ENCODE measurements at places on chromosomes 6 and 20.

- no peak for DNase-seq
Observed at GRCh38 chr6:42220807-42221206, 3.1 kb upstream of the MRPS10 start.

- DNase-seq: no peak
Observed at GRCh38 chr6:159978291-159979135, 9.6 kb downstream of the IGF2R start.

DNA sequence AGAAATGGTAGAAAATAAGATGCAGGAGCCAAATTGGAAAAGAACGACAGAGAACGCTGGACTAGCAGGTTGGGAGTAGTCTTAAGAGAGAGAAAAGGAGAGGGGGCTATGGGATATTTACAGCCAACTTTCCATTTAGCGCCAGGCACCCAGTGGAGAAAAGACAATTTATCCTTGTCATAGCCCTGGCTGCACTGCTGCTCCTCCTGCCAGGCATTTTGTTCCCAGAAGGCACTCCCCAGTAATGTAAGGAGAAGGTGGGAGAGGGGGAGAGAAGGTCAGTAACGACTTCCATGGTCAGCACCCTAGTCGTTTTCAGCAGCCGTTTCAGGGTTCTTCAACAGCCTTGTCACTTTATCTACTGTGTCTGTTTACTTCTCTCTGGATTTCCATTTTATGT lies 159.0 kb downstream of the TRMT11 start:
- no peak for DNase-seq

DNA sequence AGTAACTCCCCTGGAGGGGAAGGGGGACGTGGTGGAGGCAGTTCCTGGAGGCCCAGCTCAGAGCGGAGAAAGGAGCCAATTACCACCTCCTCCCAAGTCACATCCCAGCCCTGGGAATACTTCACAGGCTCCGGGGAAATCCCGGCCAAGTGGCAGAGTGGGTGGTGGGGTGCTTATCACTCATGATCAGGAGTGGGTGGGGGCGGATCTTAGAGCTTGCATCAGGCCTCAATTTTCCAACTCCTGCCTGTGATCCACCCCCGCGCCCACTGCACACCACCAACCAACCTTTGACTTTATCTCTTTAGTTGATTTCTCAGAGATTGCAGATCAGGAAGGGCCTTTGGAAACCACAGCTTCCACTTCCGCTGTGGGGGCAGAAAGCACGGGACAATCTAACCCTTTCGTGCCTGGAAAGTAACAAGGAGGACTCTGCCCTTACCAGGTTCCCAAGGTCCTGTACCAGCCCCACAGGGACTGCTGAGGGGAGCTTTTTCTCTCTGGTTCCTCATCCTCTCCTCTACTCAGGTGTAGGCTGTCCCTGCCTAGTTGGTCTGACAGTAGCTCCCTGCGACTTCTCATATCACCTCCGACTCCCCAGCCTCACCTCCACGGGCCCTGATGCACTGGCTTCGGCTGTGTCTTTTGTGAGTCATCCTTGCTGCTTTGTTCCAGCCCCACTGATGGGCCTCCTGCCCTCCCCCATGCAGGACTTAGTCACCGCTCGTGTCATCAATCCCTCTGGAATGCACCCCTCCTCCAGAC lies 24.9 kb upstream of the IER3 start:
- DNase-seq: peak; percentile 29

- DNase-seq: peak; percentile 22
Observed at GRCh38 chr20:54199721-54200176, 8.1 kb upstream of the PFDN4 start.

DNA sequence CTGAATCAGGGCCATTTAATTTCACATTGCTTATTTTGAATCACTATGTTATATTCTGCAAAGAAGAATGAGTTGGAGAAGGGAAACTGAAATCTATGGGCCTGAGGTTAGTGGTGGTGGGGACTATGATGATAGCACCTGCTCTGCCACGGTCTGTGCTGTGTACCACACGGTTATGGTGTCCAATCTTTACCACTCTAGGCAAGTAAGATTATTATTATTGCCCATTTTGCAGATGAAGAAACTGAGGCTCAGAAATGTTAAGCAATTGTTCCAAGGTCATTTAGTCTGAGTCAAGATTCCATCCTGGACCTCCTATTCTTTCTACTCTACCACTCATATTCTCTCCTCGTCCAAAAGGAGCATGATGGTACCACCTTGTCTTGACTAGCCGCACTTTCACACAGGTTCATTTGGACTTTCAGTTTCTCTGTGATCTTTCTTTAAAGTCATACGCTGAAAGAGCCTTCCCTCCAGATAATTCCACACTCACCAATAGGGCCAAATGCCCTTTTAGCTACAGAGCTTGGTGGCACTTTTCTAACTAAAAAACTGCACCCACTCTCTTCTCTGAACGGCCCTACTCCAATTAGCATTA lies 56.2 kb downstream of the GFOD1 start:
- no peak for DNase-seq

- DNase-seq: peak; percentile 33
Observed at GRCh38 chr6:36360241-36361054, 23.8 kb upstream of the BNIP5 start.

GRCh38 chr6:105204768-105205167 lies 25.0 kb upstream of the POPDC3 start:
- DNase-seq: no peak

GRCh38 chr6:56977192-56977591 lies 22.3 kb downstream of the BEND6 start:
- no peak for DNase-seq

- no peak for DNase-seq
Observed at GRCh38 chr6:106976270-106976669, 1.7 kb upstream of the CD24 start.

GRCh38 chr6:26660000-26660361 lies 435 bp upstream of the ZNF322 start:
- peak; percentile 1 for DNase-seq

DNA sequence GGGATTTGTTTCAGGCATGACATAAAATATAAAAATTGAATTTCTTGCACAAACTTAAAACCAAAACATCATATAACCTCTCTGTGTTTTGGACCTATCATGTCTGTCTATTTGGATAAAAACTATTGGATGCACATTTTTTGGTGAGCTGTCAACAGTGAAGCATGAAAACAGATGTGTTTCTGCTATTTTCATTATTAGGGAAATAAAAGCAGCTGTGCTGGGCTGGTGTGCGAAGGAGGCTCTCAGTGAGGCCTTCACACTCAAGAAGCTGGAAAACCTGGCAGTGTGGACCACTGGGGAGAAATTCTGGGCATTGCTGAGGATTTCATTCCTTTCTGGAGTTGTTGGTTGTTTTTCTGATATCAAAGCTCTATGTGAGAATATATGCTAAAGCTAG lies 395.3 kb downstream of the GJA1 start:
- DNase-seq: no peak

DNA sequence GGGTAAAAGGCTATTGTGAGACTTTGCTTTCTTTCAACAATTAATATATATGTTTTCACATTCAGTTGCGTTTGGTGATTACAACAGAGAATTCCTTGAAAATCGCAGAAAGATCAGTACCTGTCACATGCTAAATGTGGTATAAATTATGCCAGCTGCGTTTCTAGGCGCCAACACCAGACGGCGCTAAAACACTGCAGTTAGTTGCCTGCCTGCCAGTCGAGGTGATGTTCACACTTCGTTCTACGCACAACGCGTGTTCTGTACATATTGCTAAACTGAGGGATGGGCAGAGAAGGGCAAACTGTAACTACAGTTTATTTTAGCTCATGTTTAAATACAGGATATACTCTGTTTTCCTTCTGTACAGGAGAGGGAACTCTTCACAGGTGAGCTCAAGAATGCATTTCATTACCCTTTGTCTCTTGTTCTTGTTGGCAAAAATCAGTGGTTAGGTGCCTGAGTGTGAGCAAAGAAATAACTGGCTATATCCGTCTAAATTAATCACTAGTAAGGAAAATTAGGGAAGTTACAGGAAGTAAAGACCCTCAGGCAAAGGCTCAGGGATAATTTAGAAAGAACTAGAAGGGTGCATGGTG lies 100.1 kb upstream of the RGS17 start:
- DNase-seq: no peak

GRCh38 chr6:10559522-10560152 lies 38.5 kb downstream of the GCNT2 start:
- DNase-seq: no peak

GRCh38 chr6:4170297-4170696 lies 34.9 kb upstream of the ECI2 start:
- no peak for DNase-seq

DNA sequence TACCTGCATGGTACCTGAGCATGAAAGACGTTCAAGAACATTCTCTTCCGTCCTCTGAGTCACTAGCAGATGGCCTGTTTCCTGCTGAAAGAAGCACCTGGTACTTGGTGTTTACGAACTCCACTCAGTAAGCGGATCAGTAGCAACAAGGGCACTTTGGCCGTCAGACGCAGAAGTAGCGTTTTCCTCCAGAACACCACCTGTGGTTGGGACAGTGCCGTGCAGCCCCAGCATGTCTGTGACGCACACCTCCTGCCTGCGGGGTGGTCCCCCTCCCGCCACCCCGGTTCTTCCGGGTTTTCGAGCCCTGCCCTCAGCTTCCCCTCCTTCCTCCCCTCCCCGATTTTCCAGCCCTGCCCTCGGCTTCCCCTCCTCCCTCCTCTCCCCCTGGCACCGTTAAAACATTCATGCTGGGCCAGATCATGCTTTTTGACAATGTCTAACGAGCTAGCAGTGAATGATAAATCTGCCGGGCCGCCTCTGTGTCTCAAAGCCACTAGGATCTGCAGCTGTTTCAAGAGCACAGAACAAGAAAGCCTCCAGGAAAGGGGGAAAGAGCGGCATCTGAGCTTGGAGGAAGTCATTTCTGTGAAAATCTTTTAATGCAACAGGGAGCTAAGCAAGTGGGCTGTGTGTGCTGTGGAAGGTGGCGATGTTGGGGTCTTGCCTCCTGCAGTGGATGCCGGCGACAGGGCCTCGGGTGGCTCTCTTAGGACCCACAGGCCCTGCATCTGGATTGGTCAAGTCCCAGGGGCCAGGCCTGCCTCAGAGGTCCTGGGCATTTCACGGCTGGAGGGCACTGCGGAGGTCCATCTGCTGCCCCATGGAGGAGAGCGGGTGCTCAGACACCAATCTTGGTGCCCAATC lies 207.9 kb downstream of the ERMARD start:
- DNase-seq: no peak

DNA sequence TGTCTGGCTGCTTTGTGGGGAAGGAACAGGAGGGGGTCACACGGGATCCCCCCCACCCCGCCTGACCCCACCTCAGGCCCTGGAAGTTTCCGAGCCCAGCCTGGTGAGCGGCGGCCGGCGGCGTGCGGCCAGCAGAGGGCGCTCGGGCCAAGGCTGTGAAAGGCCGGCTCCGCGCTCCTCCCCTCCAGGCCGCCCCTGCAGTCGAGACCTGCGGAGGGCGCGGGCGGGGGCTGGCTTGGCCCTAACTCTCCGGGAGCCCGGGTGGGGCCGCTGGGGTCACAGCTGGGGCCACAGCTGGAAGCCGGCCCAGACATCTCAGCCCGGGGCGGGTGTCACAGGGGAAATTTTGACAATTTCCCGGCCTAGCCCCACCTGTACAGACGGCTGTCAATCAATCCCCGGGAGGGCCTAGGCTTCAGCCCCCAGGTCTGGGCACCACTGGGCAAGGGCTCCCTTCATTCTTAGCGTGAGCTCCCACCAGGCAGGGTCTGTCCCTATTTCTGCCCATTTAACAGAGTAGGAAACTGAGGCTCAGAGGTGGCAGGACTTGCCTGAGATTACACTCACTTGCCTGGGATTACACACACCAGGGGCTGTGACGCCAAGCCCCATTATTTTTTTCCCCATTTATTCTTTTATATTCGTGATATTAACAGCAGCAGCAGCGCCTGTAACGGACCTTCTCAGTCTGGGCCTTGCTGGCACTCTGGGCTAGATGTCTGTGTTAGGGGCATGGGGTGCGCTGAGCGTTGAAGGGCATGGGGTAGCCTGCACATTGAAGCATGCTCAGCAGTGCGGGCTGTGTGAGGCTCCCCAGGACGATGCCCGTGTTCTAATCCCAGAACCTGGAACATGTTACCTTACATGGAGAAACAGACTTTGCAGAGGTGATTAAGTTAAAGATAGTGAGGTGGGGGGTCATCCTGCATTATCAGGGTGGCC lies 23.0 kb downstream of the ZBP1 start:
- DNase-seq: peak; percentile 70

DNA sequence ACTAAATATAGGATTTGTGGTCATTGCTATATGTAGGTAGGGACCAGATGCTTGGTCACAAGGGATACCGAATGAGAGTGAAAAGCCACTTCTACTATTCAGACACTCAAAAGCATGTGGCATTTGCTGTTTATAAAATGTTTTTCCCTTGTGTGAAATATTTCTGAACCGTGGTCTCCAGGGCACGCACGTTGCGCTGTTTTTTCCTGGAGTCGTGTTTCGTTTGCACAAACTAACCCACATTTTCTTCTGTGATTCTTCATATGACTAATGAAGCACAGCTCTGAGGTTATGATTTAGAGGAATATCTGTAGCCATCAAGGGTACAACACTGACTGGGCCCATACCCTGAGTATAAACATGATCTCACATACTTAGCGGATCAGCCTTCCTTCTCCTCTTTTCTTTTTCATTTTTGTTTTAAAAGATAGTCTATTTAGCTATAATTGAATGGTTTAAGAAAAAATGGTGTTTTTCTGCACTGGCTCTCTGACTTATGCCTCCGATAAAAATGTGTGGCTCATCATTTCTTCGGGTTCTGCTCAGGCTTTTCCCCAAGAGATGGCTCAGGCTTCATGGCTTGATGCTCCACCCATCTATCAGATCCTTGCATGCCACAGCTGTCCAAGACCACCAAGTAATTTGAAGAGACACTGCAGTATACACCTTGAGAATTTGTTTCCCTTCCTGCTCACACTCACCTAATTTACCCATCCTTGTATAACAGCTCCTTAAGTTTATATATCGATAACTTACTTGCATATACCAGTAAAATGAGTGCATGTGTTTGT lies 59.9 kb upstream of the HBS1L start:
- no peak for DNase-seq

DNA sequence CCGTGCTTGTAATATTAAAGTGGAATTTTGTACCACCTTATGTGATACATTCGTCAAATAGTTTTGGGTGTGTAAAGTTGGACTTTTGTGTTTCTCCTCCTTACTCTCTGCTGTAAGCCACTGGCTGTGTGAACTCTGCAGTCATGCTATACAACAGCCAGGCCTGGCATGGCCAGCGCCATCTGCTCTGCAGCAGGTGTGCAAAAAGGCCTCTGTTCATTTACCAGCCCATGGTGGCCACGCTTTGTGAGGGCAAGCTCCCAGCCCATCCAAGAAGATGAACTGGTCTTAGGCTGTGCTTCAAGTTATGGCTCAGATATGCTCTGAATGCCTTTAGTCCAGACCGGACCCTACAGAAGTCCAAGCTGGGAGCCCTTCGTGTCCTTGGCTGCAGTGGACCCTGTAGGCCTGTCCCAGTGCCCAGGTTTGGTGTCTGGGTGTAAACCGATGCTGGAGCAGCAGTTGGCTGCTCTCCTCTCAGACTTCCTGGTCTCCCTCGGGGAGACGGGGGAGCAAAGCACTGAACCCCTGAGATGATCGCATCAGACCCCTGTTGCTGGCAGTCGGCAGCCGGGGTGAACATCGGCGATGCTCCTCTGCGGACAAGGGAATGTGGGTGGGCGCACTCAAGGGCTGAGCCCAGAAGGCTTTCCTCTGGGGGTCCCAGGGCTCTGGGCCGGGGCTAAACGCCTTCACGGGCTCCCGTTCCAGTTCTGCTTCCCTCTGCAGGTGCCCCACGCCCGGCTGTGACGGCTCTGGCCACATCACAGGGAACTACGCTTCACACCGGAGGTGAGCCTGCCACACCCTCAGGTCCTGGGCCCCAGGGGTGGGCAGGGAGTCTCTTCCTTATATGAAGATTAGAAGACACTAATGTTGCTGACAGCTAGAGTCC lies 28.6 kb upstream of the PCMTD2 start:
- DNase-seq: peak; percentile 14

Data from T-helper 1 cell (primary cell).